ENCODE measurements at places on chromosomes 3 and 15.
A peak's percentile ranks its signal among the peaks of the same experiment; 100 is the strongest.

- DNase-seq = no peak
These were observed 1.2 kb downstream of the TLNRD1 start for GRCh38 chr15:81002009-81002330.

- no peak for DNase-seq
These were observed 31.7 kb upstream of the CMTM7 start for GRCh38 chr3:32359766-32360492.

DNA sequence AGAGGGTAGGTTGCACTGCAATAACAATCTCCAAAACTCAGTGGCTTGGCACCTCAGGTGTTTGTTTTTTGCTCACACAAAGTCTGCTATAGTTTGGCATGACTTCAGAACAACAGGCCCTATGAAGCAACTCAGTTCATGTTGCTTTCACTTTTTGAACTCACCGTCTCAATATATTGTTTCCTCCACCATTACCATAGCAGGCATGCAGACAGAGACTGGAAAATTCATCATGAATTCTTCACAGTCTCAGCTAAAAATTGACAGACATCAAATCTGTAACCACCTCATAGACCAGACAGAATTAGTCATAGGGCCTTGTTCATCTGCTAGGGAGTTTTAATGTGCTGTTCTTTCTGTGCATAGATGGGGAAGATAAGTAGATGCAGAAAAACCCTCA, 161.4 kb upstream of the POU1F1 start:
- DNase-seq = no peak

DNA sequence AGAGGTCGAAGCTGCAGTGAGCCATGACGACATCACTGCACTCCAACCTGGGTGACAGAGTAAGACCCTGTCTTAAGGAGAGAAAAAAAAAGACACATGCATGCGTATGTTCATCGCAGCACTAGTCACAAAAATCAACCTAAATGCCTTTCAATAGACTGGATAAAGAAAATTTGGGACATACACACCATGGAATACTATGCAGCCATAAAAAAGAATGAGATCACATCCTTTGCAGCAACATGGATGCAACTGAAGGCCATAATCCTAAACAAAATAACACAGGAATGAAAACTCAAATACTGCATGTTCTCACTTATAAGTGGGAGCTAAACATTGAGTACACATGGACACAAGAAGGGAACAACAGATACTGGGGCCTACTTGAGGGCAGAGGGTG, 53.1 kb downstream of the FSIP1 start:
- DNase-seq = no peak

- DNase-seq = no peak
These were observed 8.7 kb downstream of the ZNF774 start for GRCh38 chr15:90360746-90361145.

DNA sequence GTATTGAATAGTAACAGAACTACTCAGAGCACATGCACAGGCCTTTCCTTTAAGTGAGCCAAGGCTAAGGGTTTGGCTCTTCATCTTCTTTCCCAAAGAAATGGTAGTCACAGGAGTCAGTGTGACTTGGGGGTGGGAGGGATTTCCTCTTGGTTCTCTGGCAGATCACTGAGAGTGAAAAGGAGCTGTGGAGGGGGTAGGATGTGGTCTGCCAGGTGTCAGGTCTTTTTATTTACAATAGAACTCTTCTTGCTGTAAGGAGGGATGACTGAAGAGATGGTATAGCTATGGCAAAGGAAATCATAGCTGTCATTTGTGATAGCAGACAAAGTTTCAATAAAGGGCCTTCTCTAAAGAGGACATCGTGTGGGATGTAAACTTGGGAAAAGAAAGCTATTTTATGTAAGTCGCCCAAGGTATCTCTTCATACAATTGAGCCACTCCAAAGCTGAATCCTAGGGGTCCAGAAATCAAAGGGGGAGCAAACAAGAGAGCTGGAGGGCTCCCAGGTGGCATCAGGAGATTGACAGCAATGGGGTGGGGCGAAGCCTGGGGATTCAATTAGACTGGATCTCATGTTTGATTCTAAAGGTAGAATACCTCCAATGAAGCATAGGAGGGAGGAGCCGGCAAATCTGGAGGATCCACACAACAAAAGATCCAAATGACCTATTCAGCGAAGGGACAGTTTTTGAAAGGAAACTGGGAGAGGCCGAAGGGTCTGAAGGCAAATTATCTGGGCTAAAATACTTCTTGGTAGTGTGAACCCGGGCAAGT, 20.0 kb upstream of the CHD2 start:
- DNase-seq = no peak

- no peak for DNase-seq
These were observed 22.6 kb downstream of the CCDC191 start for GRCh38 chr3:114033721-114034120.

DNA sequence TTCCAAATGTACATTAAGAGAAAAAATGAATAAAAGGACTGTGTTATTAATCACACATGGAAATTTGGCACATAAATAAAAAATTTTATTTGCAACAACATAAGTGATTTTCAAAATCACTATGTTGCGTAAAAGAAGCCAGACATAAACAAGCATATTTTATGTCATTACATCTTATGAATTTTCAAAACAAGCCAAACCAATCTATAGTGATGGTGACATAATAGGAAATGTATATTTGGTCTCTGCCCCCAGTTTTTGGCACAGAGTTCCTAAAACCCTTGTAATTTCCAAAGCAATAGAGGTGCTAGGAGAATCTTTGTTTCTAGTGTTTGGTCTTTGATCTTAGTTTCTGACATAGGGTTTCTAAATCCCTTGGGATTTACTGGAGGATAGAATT, 543.3 kb downstream of the ZBBX start:
- no peak for DNase-seq

- no peak for DNase-seq
These were observed 26.6 kb downstream of the ITGB5 start for GRCh38 chr3:124860599-124860998.

DNA sequence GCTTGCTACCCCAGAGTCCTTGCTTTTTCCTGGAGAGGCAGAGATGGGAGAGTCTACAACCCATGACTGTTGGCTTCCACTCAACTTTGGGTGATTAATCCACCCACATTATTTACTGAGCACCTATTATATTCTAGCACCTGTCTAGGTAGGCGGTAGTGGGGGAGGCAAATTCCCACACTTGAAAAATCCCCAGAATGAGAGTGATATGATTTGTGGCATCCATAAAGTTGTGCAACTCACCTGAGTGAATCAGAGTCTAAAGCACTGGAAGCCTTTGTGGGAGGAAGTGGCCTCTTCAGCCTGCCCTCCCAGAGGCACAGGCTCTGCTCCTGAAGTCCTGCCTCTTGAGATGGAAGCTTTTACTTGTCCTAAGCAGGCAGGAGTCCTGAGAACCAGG, 40.4 kb upstream of the CTNNB1 start:
- no peak for DNase-seq

- no peak for DNase-seq
These were observed 30.1 kb downstream of the BOC start for GRCh38 chr3:113241292-113242095.

- DNase-seq = no peak
These were observed 40.5 kb downstream of the PPCDC start for GRCh38 chr15:75063889-75064288.

DNA sequence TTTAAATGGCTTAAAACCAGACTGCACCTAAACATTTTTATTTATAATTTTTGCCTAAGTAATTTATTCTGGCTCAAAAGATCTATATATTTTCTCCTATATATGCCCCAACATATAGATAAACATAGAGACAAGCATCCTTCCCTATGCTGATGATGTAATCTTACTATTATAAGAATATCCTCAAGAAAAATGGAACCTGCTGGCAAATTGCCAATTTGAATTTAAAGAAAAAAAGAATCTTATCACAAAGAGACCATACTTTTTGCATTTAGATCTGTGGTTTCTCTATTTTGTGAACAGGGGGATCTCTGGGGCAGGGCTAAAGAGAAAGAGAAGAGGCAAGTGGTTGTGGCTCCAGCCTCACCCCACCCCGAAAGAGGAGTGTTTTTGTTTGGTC, 107.2 kb upstream of the CMC1 start:
- no peak for DNase-seq

GRCh38 chr3:42631620-42632019, 21.9 kb upstream of the ZBTB47 start:
- DNase-seq = no peak

- DNase-seq = no peak
These were observed 79.9 kb upstream of the PEX5L start for GRCh38 chr3:180116658-180117057.

GRCh38 chr3:42159706-42160472, 68.7 kb downstream of the TRAK1 start:
- peak; percentile 14 for DNase-seq

DNA sequence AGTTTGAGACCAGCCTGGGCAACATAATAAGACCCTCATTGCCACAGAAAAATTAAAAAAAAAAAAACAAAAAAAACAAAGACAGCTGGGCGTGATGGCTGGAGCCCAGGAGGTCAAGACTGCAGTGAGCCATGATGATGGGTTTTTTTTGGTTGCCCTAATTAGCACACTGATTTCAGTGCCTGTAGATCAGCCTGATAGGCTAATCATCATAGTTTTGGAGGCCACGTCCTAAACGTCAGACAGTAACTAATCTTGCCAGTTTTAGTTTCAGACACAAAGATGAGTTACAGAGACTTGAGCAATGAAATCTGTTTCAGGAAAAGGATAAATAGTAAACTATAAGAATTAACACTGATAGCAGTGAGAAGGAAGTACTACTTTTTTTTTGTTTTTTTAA, 55.4 kb downstream of the LRCH3 start:
- no peak for DNase-seq

DNA sequence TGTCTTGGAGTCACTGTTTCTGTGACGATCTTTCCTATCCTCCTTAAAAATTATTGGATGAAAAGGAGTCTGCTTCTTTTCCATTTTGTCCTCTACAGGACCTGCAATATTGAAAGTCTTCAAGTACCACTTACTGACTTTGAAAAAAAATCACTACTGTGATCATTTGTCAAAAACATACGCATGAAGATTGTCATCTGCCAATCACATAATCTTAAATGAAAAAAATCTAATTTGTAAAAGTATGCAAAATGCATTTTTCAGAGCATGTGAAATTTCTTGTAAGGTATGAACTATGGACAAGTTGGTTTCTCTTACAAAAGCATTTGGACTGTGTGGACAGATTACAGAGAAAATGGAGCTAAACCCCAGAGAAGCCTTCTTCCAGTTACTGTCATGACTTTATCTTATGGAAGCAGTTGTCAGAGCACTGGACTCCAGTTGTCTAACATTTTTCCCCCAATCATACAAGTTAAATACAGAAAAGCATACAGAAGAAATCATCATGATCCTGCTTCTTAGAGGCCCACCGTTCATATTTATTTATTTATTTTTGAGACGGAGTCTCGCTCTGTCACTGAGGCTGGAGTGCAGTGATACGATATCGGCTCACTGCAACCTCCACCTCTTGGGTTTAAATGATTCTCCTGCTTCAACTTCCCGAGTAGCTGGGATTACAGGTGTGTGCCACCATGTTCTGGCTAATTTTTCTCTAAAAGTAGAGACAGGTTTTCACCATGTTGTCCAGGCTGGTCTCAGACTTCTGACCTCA, 3.4 kb upstream of the PXK start:
- no peak for DNase-seq

DNA sequence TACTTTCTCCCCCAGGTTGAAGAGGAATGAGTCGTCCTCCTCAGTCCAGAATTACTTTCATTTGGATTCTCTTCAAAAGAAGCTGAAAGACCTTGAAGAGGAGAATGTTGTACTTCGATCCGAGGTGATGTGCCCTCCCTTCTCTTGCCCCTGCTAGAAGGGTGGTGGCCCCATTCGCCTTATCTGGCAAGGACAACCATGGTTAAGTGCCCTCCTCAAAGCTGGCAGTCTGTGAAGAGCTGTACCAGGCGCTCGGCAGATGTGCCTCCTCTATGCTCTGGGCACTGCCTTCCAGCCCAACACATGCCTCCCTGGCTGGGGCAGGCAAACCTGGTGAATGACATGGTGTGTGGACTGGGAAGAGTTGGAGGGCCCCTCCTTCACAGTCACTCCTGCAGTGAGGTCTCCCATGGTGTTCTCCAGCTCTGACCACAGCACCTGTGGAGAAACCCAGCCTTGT, 77.0 kb downstream of the CCK start:
- no peak for DNase-seq

DNA sequence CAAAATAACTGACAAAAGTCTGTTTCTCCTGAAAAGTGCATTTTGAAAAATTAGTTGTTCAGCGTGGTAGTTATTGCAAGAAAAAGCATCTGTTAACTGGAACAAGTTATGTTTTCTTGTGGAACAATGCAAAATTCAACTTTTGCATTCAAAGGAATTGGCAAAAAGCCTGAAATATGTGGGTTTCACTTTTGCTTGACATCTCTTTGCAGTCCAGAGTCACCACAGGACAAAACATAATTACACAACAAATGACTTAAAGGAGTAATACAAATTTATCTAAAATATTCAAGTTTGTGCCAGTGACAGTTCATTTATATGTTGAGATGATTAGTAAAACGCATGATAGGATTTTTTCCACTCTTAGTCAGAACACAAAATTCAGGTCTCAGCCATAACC, 96.3 kb upstream of the P2RY1 start:
- DNase-seq = no peak

DNA sequence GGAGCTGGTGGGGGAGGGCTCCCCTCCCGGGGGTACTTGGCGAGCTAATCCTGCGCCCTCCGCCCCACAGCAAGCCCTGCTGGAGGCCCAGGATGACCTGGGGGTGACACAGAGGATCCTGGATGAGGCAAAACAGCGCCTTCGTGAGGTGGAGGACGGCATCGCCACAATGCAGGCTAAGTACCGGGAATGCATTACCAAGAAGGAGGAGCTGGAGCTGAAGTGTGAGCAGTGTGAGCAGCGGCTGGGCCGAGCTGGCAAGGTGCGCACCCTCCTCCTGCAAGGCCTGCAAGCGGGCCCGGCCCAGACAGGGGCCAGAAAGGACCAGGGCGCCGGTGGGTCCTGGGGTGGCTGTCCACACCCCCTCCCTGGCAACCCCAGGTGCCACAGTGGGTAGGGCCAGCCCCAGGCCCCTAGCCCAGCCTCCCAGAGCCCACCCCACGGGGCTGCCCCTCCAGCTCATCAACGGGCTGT, 56.5 kb downstream of the SEMA3G start:
- no peak for DNase-seq

DNA sequence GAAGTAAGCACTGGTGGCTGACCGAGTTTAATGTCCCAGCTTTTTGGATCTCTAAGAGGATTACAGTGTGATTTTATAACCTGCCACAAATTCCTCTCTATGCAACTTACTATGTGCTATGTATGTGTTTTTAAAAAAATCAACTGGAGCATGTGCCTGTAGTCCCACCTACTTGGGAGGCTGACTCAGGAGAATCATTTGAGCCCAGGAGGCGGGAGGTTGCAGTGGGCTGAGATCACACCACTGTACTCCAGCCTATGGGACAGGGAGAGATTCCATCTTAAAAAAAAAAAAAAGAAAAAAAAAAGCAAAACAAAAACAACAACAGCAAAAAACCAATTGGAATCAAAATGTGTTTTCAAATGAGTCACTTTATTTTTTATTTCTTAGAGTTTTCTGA, 29.6 kb downstream of the DUT start:
- DNase-seq = no peak

GRCh38 chr15:31279221-31280045, 47.2 kb upstream of the KLF13 start:
- no peak for DNase-seq

All from T-helper 17 cell (primary cell).